ENCODE measurements at places on chromosomes 1 and 21.

GRCh38 chr1:115555446-115555845 is 86.3 kb upstream of the VANGL1 start:
- no peak for DNase-seq

- DNase-seq = no peak
These were observed 405.6 kb downstream of the NPHP4 start for GRCh38 chr1:5586629-5587028.

GRCh38 chr1:55716151-55716550 is 501.0 kb upstream of the USP24 start:
- no peak for DNase-seq

DNA sequence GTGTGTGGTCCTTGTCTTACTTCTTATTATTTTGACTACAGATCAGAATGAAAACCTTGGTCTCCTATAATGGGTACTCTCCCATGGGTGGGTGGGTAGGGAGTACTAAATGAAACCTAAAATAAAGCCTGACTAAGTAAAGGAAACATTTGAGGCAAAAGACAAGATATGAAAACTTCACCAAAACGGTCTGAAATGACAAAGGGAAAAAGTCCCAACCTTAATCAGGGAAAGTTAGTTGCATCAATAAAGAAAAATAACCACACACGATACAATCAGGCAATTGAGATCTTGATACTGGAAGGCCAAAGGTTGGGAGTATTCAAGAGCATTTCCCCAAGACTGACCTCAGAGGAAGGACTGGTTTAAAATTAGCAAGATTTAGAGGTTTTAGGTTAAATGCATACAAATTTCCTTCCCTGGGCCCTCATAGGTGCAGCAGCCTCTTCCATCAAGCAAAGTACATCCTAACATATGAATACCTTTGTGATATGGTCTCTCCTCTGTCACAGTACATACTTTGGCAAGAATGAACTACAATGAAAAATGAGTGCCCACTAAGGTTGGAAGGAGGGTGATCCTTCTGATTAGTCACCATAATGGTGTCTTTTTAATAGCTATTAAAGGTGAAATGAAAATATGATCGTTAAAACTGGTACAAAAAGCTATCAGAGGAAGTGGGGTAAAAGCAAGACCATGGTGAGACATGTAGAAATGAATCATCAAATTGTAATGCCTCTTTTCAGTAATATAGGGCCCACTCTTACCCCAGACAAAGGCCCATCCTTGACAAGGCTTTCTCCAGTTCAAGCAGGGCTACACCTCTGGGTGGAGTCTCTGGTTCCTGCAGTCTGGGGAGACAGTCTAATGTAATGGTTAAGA is 15.3 kb upstream of the TNFSF4 start:
- DNase-seq = no peak

GRCh38 chr1:118291661-118292060 is 106.6 kb upstream of the SPAG17 start:
- no peak for DNase-seq

DNA sequence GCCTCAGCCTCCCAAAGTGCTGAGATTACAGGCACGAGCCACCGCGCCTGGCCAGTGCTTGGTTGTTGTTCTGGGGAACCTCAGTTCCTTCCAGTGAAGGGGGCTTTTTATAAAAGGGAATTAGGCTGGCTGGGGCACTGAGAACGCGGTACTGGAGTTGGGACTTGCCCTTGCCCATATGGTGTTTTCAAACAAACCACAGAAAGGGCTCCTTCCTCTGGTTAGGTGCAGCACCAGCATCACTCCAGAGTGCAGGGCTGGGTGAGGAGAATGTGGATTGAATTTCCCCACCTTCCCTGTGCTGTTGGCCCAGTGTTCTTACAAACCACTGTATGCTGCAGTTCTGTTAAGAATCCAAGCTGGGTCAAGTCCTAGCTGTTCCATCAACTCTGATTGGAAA is 5.3 kb downstream of the MAN1C1 start:
- DNase-seq = no peak

DNA sequence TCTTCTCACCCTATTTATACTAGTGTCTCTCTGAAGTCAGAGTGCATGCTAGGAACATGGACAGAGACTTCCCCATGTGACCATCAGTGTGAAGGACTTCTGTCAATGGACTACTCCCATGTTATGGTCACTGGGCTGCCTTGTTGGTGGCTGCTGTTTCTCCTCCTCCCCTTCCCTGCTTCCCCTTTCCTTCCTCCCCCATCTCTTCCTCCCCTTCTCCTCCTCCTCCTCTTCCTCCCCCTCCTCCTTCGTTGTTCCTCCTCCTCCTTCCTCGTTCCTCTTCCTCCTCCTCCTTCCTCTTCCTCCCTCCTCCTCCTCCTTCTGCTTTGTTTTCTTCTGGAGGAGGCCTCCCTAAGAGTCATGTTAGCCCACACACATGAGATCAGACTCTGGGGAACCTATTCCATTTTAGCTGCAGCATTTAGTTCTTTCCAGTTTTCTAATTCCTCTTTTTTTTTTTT is 35.8 kb downstream of the IER5 start:
- no peak for DNase-seq

GRCh38 chr1:84724128-84724860 is 34.0 kb upstream of the SSX2IP start:
- DNase-seq = peak; percentile 37

GRCh38 chr1:14538335-14538734 is 60.1 kb upstream of the KAZN start:
- DNase-seq = no peak
